Small intestine (tissue), 16 donors: ENCODE measurements at places on chromosomes 12 and 14. TPM values are rescaled to one million over a fixed set of nuclear protein-coding genes. Genes with fewer than 3 reads are reported as not detected.

DNA sequence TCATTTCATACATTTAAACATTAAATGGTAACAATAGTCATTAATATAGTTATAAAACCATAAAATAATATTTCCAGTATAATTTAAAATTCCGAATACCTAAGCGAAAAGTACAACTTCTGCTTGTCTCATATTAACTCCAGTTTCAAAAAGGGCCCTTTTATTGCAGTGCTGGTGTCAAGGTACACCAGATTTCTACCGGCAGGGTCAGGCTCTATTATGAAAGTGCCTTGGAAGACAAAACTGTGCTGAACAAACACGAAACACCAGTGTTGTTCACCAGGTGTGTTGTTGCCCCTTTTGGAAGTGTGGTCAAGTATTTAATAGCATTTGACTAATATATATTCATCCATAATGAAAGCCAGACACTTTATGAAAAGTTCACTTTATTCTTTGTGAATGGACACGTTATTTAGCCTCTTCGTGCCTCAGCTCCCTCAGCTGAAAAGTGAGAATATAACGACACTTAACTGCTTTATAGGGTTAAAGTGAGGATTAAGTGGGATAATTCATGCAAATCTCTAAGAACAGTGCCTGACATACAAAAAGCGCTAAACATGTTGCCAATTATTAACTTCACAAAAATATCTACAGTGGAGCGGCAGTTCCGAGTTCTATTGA, 20.3 kb upstream of the GNS start:
- DNase-seq: peak; percentile 76

ZDHHC22 gene
- polyA plus RNA-seq: 0.12 TPM

TEX52 gene
- polyA plus RNA-seq: 0.22 TPM

PRKAB1 gene
- polyA plus RNA-seq: 61.3 TPM

SCN8A gene
- 1.2 TPM for polyA plus RNA-seq

DNA sequence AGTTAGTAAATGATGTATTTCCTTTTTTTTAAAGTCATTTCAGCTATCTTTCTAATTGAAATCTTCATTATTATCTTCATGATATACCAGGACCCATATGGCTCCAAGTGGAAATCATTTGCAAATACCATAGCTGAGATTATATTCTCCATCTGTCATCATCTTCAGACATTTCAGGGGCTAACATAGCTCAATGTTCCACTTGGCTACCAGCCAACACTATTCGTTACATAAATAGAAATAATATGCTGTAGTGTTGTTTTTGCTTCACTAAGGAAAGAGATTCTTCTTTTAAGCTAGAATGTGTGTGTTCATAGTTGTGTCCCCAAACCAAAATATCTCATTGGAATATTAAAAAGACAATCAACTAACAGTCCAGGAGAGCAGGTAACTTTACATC, 225.1 kb downstream of the DIO2 start:
- no peak for DNase-seq

- peak; percentile 50 for DNase-seq
These were observed 678 bp downstream of the RPS6KA5 start for GRCh38 chr14:91059576-91060350.

GRCh38 chr12:77725611-77726010, 105.1 kb upstream of the NAV3 start:
- no peak for DNase-seq

DNA sequence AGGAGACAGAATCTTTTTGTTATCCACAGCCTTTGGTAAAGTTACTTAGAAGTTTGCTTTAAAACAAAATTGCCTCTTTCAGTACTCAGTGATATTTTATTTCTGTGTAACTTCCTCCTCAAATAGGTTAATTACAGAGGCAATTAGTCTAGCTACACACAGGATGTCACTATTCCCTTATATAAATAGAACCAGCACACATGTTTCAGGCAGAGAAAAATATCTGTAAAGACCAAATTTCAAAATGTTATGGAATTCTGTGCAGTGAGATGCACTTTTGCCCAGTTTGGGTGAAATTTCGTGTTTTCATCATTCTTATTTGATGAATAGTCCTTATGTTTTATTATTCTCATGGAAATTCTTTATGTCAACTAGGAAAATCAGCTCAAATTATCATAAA, 410.6 kb upstream of the SOX5 start:
- DNase-seq: no peak

DNA sequence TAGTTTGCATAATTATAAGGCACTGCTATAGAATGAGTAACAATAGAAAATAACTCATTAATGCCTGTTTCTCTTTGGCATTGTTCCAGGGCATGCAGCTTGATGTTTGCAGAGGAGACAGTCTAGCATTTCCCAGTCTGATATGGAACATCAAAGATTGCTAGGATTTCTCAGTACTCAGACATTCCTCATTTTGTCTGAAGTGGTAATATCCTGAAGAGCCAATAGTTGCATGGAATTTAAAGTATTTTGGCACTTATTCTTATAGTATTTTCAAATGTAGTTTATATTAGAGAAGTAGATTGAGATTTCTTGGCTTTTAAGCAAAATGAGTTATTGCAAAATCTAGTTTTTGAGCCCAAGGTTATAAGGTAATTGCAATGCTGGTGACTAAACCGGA, 337.3 kb upstream of the E2F7 start:
- DNase-seq: no peak

MGP gene
- polyA plus RNA-seq: 18.9 TPM

GRCh38 chr12:110062241-110062640, 13.9 kb upstream of the C12orf76 start:
- no peak for DNase-seq

CDH24 gene
- polyA plus RNA-seq: 0.22 TPM

DNA sequence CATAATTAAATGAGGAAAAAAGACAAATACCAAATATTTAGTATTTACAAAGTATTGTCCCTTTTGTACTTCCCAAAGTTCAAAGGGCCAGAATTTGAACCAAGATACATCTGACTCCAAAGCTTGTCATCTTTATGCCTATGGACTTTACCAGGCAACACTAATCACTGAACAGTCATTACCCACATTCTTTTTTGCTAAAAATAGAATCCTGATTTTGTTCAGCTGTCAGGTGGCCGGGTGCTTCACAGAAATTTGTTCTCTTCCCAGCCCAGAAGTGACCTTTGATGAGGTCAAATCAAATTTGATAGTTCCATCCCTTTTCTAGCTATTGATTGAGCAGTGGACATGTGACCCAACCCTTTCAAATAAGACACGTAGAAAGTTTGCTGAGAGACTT, 121.6 kb downstream of the LLPH start:
- DNase-seq: no peak

- no peak for DNase-seq
These were observed 14.8 kb upstream of the RIC8B start for GRCh38 chr12:106759526-106760183.

DNA sequence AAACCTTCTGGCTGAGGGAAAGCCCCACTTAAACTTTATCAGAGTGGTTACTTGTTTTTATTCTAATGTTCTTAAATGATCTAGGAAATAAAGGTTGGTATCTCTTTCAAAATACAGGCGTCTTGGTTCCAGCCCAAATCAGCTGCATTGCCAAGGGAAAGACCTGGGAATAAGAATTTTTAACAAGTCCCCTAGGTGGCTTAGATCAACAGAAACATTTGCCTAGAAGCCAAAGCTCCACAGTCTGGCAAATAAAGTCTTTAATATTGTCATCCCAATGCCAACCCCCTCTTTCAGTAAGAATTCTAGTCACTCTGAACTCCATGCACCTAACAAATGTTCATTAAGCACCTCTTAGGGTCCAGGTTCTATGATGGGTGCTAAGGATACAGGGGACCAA, 66.8 kb downstream of the ARL6IP4 start:
- DNase-seq: no peak

SSPN gene
- 2.6 TPM for polyA plus RNA-seq

- DNase-seq: peak; percentile 90
These were observed 767 bp upstream of the TCP11L2 start for GRCh38 chr12:106301611-106302321.

- no peak for DNase-seq
These were observed 19.7 kb upstream of the RAB35 start for GRCh38 chr12:120136093-120136770.

DNA sequence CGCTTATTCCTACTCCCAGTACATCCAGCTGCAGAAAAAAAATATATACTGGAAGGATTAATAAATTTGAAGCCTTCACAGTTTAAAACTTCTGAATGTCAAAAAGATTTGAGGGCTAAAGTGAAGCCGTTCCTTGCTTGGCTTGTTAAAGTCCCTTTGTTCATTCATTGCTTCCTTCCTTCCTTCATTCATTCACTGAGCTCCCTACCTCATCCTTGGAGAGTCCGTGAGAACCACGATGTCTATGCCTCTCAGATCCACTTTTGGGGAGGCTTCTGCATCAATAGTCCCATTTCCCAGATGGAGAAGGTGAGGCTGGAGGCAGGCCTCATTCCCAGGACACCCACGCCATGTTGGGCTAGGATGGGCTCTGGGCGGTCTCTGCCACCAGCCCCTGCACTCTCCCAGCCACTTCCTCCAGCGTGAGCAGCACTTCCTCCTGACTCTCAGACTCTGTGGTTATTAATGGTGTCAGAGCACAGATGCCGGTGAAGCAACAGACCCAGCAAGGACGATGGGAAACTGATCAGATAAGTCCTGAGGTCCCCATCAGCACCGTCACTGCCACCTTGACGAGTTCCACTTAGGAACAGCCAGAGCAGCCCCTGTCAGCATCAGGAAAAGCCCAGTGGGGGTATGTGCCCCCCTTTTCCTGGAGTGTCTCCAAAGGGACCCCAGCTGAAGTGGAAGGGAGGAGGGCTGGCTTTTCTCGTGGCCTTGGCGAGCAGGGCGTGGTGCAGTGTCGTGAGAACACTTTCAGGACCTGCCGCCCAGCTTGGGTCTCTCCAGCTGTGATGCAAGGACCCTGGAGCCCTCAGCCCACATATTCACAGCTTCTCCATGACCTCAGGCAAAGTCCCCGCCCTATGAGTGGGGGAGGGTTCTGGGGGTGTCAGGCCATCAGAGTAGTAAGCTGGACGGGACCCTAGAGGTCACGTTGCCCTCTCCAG, 21.2 kb downstream of the ASB2 start:
- peak; percentile 61 for DNase-seq
